Naive thymus-derived CD4-positive, alpha-beta T cell (primary cell): ENCODE measurements at places on chromosomes 3 and 15. TPM values are rescaled to one million over a fixed set of nuclear protein-coding genes. Genes with fewer than 3 reads are reported as not detected.

DNA sequence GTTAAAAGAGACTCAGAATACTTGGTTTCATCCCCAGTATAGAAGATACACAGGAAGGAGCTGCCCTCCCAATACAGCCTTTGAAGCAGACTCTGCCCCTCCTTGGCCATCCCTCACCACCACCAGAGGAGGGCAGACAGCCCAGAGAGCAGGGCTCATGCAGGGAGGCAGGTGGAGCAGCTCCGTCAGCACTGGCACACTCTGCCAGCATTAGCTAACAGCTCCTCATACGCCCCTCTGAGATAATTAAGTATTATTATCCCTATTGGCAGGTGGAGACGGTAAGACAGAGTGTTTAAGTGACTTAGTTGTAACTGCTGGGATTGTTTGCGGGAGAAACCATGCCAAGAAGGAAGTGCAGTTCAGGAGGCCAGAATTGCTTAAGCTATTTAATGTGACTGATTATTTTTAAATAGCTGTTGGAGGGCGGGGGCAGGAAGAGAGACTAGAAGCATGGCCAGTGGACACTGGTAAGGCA is 434.0 kb downstream of the EPHB1 start:
- no peak overlapping the region for H3K4me3 ChIP-seq
- H3K4me1 ChIP-seq, result no peaks in the 10 kb centered on the region
- no peak overlapping the region for H3K27ac ChIP-seq
- no peaks in the 10 kb centered on the region for H3K36me3 ChIP-seq
- DNase-seq, result no peak
- no peaks in the 10 kb centered on the region for H3K27me3 ChIP-seq

DNA sequence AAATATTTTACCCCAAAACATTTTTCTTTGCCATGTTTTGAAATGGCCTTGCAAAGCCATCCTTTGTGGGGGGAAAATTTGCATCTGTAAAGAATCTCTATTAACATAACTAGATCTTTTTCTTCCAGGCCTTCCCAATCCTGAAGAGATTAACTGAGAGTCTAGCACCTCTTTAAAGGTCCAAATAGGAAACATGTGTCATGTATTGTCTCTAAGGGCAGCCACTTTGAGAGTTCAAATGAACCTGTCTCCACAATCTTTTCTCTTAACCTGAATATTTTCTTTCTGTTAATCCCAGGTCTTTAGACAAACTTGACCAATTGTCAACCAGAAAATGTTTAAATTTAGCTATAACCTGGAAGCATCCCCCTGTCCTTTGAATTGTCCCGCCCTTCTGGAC is 236.6 kb upstream of the PROK2 start:
- H3K4me3 ChIP-seq, result no peak overlapping the region
- H3K27me3 ChIP-seq, result no peaks in the 10 kb centered on the region
- no peaks in the 10 kb centered on the region for H3K4me1 ChIP-seq
- no peaks in the 10 kb centered on the region for H3K36me3 ChIP-seq
- no peak for DNase-seq

DNA sequence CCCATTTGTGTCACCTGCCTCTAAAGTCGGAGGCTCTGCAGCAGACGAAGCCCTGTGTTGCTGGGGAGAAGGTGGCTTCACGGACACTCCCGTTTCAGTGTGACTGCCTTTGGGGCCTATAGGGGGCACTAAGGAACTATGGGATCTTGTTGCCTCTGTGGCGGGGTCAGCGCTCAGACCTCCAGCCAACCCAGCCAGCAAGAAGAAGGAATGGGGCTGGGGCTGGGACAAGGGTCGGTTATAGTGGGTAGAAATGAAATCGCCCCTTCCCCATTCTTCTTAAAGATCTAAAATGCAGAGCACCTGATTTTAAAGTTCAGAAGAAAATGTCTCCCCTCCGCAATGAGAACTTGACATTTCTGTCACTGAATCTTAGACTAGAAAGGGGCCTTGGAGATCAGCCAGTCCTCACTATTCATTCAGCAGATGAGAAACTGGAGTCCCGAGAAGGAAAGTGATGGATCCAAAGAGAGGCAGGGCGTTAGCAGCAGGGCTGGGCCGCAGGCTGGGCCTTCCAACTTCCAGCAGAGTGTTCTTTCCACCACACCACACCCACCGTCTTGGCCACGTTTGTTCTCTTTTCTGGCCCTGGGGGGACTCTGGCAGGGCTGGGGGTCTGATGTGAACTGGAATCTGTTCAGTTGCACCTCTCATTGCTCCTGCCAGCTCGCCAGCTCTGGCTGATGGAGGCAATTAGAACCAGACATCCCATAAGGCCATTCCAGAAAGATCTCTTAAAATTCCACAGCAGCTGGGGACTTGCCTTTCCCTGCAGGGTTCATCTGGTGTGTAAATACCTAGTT is 195.4 kb downstream of the OPA1 start:
- no peak overlapping the region for H3K4me3 ChIP-seq
- no peak for DNase-seq
- H3K4me1 ChIP-seq, result no peaks in the 10 kb centered on the region
- H3K27ac ChIP-seq, result no peak overlapping the region
- H3K27me3 ChIP-seq, result no peaks in the 10 kb centered on the region
- H3K36me3 ChIP-seq, result no peaks in the 10 kb centered on the region

- no peaks in the 10 kb centered on the region for H3K36me3 ChIP-seq
- H3K4me3 ChIP-seq, result peak overlapping the region; percentile 30
- peaks cover 45% of the 10 kb centered on the region for H3K4me1 ChIP-seq
- peak overlapping the region; percentile 76 for H3K27ac ChIP-seq
Observed at GRCh38 chr3:59450946-59451763, 401.3 kb upstream of the CFAP20DC start.

DNA sequence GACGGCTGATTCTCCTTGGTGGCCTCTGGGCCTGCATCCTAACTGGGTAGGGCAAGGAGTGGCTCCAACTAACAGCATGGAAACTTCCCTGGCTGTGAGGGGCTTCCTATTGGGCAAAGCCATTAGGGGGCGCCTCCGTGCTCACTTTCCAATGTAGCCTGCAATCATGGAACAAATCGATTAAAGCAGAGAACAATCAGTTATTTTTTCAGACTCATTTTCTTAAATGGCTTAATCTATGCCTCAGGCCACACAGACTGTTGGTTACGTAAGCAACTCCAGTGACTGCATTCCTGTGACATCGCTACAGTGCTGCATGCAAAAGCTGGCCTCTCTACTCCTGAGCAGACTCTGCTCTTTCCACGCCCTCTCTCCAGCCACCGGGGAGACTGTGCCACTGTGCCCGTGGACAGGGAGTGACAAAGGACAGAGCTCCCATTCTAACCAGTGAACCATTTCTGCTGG is 278.9 kb downstream of the KLF13 start:
- DNase-seq, result no peak
- H3K27me3 ChIP-seq, result no peaks in the 10 kb centered on the region
- H3K36me3 ChIP-seq, result no peaks in the 10 kb centered on the region
- no peak overlapping the region for H3K27ac ChIP-seq

Gene ATG3
- 35.1 TPM for total RNA-seq

Gene CADPS
- total RNA-seq, result not detected in 2 replicates

Gene CHST13
- total RNA-seq, result not detected in 2 replicates
